ENCODE measurements at places on chromosomes 16 and 17.

GRCh38 chr17:49393491-49394255, 21.0 kb downstream of the PHB1 start:
- DNase-seq = no peak

DNA sequence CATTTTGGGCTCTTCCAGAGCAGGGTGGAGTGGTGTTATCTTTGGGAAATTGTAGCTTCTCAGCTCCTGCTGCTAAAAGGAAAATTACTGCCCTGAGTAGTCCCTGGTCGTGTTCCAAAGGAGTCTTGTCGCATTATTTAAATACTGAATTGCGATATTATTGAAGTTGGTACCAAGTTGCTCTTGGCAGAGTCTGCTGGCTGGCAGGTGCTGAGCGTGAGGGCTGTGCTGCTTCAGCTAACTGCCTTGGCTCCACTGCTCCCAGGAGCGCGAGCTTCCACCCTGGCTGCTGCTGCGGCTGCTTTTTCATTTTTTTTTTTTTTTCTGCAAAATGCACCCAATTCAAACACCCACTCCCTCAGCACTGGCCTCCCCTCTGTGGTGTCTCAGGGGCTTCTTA, 289.8 kb downstream of the MAF start:
- DNase-seq = no peak

DNA sequence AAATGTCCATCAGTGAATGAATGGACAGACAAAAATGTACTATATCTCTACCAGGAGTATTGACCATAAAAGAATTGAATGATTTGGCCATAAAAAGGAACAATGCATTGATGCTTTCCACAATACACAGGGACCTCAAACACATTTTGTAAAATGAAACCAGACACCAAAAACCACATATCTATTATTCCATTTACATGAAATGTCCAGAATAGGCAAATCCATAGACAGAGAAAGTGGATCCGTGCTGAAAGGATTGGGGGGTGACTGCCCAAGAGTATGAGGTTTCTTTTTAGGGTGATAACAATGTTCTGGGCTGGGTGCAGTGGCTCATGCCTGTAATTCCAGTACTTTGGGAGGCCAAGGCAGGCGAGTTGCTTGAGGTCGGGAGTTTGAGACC, 6.9 kb upstream of the LITAF start:
- DNase-seq = no peak

GRCh38 chr17:16878084-16878483, 93.8 kb downstream of the TNFRSF13B start:
- no peak for DNase-seq

DNA sequence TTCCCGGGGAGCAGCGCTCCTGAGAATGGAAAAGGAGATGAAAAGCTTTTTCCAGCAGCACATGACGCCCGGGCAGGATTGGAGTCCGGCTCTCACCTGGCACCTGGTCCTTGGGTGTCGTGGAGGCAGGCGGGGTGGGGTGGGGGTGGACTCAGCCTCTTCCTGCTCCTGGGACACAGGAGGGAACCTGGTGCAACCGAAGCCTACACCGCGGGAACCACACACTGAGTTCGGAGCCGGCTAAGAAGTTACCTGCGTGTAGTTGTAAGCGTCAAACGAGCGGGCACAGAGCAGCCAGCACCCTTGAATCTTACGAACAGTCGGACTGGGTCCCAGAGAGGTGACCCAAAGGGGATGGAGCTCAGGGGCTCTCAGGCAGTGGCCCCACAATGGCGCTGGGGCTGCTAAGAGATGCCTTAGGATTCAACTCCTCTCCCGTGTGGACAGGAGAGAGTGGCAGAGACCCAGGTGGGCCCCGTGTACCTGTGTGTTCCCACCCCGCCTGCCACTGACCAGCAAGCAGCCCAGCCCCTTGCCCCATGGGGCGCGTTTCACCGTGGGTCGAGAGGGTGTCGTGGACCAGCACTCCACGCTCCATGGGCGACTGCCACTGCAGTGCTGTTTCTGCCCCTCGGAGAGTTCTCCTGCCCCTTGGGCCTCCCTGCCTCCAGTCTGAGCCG, 105.8 kb upstream of the METRNL start:
- no peak for DNase-seq

GRCh38 chr16:23724096-23724784, 11.2 kb upstream of the ERN2 start:
- DNase-seq = no peak

GRCh38 chr17:41684035-41684434, 4.7 kb upstream of the EIF1 start:
- DNase-seq = no peak

- DNase-seq = no peak
Measured at GRCh38 chr17:68295086-68295485, 3.8 kb downstream of the ARSG start.

- no peak for DNase-seq
Measured at GRCh38 chr16:87661561-87661960, 59.3 kb downstream of the JPH3 start.
